ENCODE measurements at places on chromosomes 1 and 21.
A peak's percentile ranks its signal among the peaks of the same experiment; 100 is the strongest.

- DNase-seq = peak; percentile 86
Observed at GRCh38 chr1:111516005-111516535, 12.6 kb upstream of the ADORA3 start.

GRCh38 chr1:164188497-164188896 is 370.5 kb upstream of the PBX1 start:
- DNase-seq = no peak

DNA sequence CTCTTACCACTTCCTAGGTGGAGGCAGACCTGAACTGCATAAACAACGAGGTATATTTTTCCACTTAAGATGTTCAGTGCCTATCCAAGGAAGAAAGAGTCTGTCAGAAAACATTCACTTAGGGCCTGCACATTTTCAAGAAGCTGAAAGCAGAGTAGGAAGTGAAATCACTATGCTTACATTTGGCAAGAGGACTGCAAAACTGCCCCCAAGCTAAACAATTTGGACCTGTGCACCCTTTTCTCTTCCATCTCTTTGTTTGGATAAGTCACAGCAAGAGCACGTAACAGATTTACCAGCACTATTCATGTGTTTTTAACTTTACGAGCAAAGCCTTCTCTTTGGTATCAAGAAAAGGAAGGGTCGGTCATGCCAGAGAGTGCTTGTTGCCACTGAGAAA is 13.2 kb upstream of the BEND5 start:
- peak; percentile 12 for DNase-seq

DNA sequence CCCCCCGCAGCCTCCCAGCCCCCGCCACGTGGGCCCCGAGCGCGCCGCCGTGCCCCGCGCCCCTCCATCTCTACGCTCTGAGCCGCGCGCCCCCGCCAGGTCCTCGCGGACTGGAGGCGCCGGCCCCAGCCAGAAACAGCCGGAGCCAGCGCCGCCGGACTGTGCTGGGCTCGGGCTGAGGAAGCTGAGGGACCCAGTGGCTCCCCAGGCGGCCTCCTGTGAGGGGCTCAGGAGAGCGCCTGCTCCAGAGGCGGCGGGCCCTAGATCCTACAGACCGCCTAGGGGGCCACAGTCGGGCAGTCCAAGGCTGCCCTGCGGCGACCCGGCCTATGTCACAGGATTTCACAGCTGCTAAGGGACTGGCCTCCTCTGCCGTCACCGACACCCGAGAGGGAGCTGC is 82.1 kb downstream of the NENF start:
- DNase-seq = no peak

DNA sequence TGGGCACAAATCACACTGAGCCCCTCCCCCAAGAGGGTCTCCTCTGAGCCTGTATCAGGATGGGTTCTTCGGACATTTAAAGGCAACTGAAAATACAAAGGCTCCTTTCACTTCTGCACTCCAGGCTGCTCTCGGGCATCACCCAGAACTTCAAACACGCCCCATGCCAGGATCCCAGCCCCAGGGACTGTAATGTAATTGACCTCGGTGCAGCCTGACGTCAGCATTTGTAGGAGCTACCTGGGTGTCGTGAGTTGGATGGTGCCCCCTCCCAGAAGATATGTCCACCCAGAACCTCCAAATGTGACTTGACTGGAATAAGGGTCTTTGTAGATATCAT is 95.2 kb downstream of the PSMG1 start:
- DNase-seq = no peak

DNA sequence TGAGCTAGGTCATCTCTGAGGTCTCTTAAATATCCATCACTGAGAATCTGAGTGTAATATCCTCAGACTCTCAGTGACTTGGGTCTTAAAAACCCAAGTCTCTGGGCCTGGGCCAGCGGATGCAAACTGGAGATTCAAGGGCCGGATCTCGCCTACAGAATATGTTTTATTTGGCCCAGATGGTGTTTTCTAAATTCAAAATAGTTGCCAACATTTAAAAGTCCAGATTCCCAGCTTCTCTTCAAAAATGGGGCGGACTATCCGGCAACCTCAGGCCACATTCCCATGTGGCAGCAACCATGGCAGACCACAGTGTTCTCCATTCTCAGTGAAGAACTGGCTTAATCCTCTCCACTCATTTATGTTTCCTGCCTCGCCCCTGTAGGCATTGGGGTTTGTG is 12.7 kb upstream of the HEYL start:
- no peak for DNase-seq

GRCh38 chr1:218705911-218706893 is 361.1 kb downstream of the TGFB2 start:
- no peak for DNase-seq

- no peak for DNase-seq
Observed at GRCh38 chr21:46071082-46071481, 26.8 kb upstream of the COL6A2 start.

DNA sequence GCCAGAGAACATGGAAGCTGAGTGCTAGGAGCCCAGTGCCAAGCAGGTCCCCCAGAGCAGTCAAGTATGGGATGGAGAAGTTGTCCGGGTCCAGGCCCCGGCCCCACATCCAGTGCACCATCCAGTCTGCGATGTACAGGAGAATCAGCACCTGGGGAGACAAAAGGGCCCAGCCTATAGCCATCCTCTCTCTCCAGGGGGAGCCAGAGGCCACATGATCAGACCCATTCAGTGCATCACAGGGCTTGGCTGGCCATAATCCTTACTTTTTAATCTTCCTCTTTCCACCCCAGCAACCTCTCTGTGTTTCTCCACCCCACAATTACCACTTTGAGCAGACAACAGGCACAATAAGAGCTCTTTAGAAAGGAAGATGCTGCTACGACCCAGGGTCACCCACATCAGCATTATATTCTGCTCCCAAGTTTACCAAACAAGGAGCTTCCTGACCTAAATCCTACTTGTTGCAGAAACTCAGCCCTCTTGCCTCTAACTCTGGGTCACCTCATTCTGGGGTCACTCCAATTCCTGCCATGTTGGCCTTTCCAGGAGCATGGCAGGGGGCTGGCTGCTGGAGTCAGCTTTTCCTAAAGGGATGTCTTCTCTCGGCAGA is 16.4 kb upstream of the RAB29 start:
- peak; percentile 60 for DNase-seq

DNA sequence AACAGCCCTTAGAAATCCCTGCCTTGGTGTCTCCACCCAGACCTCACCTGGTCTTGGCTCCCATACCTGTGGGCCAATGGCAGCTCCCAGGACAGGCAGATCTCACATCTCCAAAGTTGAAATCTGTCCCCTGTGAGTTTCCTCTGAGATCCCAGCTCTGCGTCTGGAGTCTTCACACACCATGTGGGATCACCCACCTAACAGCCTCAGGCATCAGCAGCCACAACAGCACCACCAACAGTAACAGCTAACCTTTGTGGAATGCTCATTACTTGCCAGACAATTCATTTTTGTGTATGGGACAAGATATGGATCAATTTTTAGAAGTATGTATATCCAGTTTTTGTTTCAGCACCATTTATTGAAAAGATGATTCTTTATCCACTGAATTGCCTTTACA is 523.2 kb downstream of the MATN1 start:
- DNase-seq = no peak

DNA sequence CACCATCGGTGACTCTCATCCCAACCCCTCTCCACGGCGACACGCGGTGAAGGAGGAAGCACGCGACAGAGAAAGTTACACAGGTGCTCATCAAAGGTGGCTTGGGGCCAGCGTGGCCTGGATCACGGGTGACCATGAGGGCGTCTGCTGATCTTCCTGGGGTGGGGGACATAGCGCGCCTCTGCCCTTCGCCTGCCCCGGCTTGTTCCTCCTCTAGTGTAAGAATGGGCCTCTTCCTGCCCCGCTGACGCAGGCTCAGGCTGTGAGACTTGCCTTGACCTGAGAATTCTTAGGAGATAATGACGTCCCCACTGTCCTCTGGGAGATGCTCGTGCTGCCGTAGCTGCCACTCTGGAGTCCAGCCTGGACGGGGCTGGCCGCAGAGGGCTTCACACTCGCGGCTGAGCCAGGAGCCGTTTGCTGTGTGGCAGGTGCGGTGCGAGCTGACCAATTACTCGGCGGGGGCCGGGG is 39.0 kb upstream of the TMEM52 start:
- DNase-seq = no peak

- DNase-seq = no peak
Observed at GRCh38 chr1:6982860-6983259, 197.6 kb downstream of the CAMTA1 start.

DNA sequence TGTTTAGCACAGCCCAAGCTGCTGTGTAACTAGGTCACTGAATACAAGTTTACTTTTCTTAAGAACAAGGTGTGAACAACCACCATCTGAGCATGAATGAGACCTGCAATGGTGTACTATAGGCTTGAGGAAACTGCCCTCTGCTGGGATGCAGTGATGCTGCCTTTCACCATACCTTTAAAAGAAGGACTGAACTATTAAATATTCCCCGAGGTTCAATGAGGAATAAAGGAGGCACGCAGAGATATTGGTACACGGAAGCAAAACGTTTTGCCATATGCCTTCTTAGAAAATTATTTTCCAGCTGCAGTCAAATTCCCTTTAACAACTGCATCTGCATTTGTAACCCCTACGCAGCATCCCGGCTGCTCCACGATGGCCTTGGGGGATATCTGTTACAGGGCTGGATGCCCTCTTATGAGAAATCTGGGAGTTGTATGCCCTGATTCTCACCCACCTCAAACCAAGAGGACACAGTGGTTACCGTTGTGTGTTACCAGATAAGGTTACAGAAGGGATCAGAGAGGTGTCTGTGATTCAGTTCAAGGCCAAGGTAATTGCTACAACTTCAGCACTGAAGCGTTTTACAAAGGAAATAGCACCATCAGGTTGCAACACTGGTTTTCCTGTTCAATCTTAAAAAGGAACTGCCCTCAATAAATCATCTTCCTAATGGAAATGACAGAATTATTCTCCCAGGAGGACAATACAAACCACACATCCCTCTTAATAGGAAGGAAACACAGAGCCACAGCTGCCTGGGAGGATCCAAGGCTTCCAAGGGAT is 470.5 kb downstream of the LTN1 start:
- DNase-seq = no peak

DNA sequence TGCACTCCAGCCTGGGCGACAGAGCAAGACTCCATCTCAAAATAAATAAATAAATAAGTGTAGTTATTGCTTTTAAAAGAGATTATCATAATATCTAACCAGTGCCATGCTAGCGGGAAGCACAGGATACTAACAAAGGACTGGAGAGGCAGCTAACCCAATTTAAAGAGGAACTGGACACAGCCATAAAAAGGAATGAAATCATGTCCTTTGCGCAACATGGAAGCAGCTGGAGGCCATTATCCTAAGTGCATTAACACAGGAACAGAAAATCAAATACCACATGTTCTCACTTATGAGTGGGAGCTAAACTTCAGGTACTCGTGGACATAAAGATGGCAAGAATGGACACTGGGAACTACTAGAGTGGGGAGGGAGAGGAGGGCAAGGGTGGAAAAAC is 54.9 kb downstream of the TM2D1 start:
- DNase-seq = peak; percentile 36

- no peak for DNase-seq
Observed at GRCh38 chr1:153324912-153325311, 12.2 kb upstream of the PGLYRP3 start.

- DNase-seq = no peak
Observed at GRCh38 chr21:36948686-36949085, 17.8 kb downstream of the HLCS start.

Data from AML-193 (cell line).